ENCODE measurements at places on chromosomes 7 and 10.

DNA sequence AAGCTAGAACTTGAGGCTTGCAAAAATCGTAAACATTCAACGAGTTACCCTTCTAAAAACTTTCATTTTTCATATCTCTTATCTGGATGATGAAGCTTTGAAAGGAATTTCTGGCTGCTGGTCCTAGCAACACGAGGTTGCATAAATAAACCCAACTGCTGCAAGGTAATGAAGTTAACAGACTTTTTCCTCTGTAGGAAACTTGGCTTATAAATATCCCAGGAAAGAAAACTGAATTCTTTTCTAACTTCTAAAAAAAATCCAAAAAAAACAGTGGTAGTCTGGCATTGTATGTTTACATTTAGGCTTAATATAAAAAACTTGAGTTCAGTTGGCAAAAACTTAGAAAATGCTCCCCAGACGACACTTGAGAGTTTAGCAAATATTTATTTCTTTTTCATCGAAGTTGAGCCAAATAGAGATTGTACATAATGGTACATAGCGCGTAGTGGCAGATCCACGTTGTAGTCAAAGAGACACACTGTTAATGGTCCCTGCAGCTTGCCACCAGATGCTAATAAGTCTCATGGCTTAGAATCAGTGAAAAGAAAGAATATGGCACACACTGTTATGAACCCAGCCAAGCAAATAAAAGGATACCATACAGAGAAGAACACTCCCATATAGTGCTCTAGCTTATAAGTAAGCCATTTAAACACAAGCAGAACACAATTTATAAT, 200.3 kb upstream of the PCLO start:
- no peak for DNase-seq

DNA sequence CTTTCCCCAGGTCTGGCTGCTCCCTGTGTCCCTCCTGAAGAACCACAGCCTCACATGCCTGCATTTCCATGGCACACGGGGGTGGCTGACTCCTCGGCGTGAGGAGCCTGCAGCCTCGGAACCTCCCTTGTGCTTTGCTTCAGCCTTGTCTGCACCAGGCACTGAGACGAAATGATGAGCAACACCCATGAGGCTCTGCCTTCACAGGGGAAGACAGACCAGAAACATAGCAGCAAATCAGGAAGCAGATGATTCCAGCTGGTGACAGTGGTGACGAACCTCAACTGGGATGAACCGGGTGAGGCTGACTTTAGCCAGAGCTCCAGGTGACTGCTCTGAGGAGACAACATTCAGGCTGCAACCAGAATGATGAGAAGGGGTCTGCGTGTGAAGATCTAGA, 84.5 kb upstream of the SMNDC1 start:
- no peak for DNase-seq

- DNase-seq, result peak; percentile 6
These were observed 15.6 kb downstream of the LYZL1 start for GRCh38 chr10:29304264-29304994.

GRCh38 chr10:132523561-132524442, 13.8 kb upstream of the INPP5A start:
- no peak for DNase-seq

- DNase-seq, result no peak
These were observed 88.3 kb upstream of the ANTXRL start for GRCh38 chr10:46198516-46198915.

DNA sequence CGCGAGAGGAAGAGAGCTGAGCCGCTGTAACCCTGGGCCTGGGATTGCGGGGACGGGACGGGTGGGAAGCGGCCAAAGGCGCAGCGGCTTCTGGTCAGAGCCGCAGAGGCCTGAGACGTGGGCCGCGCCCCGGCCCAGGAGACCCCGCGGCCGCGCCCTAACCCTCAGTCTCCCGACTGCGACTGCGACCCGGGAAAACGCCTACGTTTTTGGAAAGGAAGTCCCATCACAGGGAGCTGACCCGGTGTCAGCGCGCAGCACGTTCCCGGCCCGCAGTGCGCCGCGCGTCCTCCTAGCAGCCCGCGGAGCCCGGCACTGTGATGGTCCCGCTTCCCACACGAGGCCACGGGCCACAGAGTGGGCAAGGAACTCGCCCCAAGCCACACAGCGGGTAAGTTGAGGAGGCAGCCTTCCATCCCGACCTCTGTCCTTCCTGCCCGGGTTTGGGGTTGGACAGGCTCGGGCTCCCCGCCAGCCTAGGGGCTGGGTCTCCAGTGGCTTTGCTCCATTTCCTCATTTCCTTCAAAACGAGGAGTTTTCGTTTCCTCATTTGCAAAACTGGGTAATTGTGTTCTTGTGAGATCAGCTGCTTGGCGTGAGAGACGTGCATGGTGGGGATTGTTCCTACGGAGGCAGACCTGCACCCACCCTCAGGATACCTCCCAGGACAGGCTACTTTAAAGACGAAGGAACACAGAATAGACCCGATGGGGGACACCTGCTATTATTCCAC, 1.2 kb downstream of the GPNMB start:
- peak; percentile 40 for DNase-seq

DNA sequence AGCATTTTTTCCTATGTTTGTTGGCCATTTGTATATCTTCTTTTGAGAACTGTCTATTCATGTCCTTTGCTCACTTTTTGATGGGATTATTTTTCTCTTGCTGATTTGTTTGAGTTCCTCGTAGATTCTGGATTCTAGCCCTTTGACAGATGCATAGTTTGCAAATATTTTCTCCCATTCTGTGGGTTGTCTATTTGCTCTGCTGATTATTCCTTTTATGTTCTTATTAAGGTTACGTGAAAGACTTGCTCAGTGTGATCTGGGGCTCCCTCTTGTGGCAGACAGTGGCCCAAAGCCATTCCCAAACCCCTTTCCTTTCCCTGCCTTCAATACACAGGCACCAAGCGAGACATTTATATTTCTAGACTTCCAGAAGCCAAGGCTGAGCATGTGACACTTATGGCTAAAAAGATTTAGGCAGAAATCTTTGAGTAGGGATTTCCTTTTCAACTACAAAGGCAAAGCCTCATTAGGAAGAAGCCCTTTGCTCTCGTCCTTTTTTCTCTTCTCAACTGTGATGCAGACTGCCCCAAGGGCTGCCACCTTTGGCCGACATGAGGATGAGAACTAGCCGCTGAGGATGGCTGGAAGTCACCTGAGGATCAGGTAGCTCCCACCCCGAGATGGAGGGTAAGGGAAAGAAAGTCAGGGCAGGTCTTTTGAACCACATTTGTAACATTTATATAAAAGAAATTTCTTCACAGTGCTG, 23.6 kb downstream of the ST8SIA6 start:
- no peak for DNase-seq

- no peak for DNase-seq
These were observed 134.8 kb upstream of the SEMA3C start for GRCh38 chr7:81053623-81054022.

All from bone marrow (tissue), 2 donors.